Activated CD4-positive, alpha-beta T cell treated with anti-CD3 and anti-CD28 coated beads, Interleukin-10, Interleukin-2, amounts not matched to agents 100 ng/mL and 50 ng/mL, durations not matched to agents 16 hours and 8 hours (primary cell): ENCODE measurements at places on chromosomes 6 and 20.

GRCh38 chr6:155377061-155377460, 62.8 kb upstream of the TFB1M start:
- no peak for DNase-seq

DNA sequence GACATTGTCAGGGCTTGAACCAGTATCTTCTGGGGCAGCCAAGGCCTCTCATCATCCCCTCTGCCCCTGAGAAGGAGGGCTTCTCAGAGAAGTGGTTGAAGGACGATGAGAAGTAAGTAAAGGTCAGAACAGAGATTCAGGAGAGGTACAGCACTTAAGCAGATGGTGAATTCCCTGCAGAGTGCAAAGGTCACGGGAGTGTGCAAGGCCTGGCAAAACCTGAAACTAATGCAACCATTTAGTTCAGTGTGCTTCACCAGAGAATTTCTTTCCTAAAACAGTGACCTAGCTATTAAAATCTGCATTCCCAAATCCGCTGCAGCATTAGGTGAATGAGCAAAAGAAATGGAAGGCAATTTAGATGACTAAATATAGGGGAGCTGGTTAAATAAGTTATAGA, 58.4 kb downstream of the TRERF1 start:
- no peak for DNase-seq

- DNase-seq, result no peak
Observed at GRCh38 chr20:14342918-14343317, 5.5 kb upstream of the FLRT3 start.

DNA sequence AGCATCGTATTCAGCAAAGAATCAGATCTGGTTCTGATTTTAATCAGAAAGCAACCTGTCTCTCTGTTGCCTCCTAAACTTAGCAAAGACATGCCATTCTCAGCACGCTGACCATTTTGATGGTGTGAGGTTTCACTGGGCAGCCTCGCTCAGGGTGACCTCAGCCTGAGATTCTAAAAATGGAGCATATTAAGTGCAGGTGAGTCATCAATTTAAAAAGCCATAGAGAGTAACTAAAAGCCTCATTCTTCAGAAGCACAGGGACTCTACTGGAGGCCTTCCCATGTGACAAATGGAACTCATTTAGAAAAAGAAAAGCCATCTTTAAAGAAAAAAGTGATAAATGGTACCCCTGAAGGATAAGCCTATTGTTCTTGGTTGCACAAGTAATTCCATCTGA, 91.3 kb downstream of the FILIP1 start:
- no peak for DNase-seq

GRCh38 chr6:136467186-136467585, 83.0 kb downstream of the MAP7 start:
- no peak for DNase-seq

- DNase-seq, result no peak
Observed at GRCh38 chr6:137480431-137480830, 13.8 kb downstream of the OLIG3 start.

DNA sequence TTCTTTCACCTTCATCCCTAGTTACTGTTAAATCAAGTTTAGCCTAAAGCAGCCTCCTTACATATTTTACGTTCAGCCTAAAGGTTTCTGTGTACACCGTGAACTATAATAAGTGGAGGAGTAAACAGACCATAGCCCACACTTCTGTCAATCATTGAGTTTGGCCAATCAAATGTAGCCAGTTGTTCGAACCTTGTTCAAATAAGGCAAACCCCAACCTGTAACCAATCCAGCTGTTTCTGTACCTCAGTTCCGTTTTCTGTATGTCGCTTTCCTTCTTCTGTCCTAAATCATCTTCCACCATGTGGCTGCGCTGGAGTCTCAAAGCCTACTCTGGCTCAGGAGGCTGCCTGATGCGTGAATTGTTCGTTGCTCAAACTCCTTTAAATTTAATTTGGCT, 1.8 kb upstream of the FBXO30 start:
- no peak for DNase-seq

GRCh38 chr6:139346392-139346791, 28.1 kb downstream of the CITED2 start:
- no peak for DNase-seq

DNA sequence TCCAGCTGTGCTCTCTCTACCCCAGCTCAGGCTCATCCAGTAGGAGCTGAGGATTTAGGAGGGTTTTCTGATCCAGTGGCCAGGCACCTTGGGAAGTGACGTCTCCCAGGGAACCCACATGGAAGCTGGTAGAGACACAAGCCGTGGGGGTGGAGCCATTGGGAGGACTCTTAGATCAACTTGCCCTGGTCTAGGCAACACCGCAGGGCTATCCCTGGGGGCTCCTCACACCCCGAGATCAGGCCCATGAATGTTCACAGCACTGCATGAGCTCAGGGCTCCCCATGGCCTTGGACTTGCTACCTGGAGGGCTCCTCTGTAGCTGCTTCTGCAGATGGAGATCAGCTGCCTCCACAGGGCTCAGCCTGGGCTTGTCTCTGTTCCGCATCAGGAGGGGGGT, 112.1 kb downstream of the CDH4 start:
- no peak for DNase-seq

DNA sequence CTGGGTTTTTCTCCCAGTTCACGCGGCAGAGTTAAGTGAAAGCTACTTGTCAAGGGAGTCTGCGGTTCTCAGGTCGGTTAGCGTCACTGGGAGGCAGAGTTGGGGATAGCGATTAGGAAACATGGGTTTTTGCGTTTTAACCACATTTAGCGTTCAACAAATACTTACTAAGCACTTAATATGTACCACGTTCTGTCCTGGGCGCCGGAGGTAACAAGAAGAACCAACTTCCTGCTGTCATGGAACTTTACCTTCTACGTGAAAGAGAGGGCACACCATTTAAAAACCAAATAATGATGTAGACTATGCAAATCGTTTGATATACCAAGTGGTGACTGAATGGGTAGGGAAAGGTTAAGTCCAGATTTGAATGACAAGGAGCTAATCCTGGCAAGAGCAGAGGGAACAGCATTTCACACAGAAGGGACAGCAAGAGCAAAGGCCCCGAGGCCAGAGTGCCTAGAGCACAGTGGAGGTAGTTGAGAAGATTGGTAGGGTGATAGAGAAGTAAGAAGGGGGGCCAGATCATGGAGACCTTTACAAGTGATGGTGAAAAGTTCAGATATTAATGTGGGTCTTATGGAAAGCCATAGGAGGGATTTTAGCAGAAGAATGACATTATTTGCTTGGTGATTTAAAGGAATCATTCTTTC, 744 bp downstream of the RIOK1 start:
- DNase-seq, result no peak

DNA sequence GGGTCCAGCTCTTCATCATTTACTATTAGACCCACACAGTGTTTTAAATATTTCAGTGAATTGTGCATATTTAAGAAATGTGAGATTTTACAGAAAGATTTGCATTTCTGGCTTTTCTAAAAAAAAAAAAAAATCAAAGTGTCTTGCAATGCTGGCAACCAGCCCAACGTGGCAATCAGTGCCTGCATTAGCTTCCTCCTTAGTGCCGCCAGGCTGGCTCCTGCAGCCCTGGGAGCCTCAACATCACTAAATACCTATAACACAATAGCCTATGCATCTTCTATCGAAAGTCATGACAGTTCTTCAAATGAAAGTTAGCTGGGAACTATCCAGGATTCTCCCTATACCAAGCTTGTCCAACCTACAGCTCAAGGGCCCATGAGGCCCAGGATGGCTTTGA, 9.4 kb upstream of the CD93 start:
- no peak for DNase-seq

DNA sequence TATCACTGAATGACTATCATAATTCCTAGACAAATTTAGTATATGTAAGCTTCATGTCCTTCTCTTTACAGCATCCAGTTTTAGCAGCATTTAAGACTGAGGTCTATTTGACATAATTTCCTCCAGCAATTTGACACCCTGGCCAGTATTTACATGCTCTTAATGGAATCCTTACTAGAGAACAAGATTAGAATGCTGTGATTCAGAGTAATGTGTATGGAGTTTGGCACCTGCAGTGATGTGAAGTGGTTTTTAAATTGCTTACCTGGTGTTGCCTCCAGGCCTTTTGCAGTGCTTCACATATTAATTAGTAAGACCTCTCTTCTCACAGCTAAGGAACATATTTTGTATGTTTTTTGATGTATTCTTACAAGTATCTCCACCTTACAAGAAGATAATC, 9.8 kb downstream of the NKX2-4 start:
- no peak for DNase-seq

DNA sequence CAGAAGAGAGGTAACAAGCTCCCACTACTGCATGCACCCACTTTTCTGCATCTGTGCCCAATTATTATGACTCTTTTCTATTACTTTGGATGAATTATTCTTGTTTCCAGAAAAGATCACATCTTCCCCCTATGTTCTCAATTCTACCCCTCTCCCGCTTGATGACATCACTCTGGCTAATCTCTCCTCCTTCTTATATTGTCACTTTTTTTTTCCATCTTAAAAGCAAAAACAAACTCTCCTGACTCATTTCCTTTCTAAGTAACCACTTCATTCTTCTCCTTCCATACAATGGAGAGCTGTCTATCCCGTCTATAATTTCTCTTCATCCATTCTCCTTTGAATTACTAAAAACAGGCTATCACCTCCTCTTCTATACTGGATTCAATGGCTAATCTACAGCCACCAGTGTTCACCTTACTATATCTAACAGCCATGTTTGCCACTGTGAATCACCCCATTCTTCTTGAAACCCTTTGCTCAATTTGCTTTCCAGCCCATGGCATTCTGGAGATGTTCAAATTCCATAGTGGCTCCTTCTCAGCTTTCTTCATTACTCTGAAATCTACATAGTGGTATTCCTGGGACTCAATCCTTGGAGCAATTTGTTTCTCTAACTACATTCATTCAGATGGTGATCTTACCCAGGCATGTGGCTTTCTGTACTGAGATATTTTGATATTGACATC, 378.4 kb downstream of the ARHGAP18 start:
- DNase-seq, result no peak

- DNase-seq, result no peak
Observed at GRCh38 chr20:10448270-10449156, 13.4 kb downstream of the SLX4IP start.

- DNase-seq, result no peak
Observed at GRCh38 chr6:159777240-159777904, 12.0 kb downstream of the TCP1 start.
